AG04450 (cell line): ENCODE measurements at places on chromosomes 12 and 14.

DNA sequence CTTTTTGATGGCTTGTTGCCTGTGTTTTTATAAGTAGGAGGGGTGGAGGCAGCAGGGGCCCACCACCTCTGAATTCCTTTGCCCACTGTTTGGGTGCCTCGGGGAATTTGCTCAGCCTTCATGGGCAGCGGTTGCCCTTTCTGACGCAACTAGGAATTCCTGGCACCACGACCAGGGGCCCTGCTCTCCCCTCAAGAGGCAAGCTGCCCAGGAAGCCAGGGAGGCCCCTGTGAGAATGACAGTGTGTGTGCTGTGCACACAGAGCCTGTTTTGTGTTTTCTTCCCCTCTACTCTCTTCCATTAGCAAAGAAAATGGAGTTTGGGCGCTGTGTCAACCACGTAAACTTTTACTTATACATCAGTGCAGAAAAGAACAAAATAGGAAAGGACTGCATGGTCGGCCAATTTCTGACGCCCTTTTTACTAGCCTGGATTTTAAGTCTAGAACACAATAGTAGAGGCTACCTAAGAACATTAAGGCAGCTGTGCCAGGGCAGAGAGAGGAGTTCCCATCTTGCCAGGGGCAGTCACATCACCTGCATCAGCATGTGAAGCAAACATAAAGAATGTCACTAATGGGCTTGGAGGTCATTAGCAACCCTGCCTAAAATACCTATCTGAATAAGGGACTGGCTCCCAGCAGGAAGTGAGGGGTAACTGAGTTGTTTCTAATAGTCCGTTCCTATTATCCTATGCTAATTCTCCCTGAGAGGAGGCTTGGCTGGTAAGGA, 17.9 kb upstream of the PTGR2 start:
- DNase-seq: no peak

GRCh38 chr14:51727526-51727925, 75.8 kb downstream of the FRMD6 start:
- no peak for DNase-seq

DNA sequence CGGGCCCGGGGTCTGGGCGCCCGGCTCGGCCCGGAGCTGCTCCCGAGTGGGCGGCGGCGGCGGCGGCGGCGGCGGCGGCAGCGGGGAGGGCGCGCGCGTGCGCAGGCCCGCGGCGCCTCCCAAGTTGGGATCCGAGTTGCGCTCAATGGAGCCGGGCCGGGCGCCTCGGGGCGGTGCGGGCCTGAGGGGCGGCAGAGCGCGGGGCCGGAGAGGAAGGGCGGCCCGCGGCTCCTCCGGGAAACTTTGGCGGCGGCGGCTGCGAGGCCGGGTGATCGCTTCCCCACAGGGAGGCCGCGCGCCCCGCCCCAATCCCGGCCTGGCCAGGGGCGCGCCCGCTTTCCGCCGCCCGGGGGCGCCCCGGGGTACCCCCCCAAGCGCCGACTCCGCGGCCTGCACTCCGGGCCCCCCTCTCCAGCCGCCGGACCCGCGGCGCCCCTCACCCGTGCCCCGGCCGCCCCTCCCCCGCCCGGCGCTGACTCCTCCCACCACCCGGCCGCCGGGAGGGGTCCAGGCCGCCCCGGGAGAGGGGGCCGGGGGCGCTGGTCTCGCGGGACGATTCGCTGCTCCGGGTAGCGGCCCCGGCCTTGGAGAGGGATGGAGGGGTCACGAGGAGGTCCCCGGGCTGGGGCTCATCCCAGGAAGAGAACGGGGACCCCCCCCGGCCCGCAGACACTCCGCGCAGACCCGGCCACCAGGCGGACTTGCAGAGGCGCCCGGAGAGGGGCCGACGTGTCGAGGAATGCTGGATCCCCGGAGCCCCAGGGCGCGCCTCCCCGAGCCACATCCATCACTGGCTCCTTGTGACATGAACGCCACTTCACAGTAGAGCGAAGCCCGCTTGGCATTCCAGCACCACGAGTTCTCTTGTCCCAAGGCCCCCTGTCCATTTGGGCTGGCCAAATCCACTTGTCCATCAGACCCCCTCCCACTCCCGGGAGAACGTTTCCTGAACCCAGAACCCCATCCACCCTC, at the start of gene RILPL1:
Gene RILPL1, minus strand, starts transcription at position 48 of the 972 bp plus-strand sequence. CDS start 237 bp downstream, outside the sequence.
- no peak for DNase-seq

DNA sequence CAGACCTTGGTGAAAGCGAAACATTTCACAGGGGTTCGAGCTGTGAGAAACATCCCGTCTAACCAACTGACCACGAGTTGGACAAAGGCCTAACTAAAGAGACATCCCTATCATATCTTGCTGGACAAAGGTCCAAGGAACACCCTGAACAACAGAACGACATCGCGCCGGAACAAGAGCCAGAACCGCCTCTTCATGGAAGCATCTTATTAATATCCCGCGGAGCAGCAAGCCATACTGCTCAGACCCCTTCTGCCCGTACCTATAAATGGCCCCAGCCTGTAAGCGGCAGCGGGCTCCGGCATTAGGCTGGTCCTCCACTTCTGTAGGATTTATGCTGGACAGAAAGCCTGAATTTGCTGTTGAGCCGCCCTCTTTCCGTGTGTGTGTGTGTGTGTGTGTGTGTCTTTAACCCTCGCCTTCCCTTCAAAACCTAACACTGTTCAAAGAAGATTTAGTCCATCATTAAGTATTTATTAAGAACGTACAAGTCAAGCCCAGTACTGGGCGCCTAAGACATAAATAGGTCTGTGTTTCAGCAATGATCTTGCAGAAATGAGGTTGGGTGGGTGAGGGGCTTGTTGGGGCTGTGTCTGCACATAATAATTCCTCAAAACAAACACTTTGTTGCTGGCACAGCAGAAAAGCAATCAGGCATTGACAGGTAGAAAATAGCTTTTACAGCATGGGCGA, 1.9 kb downstream of the SLC6A15 start:
- no peak for DNase-seq

DNA sequence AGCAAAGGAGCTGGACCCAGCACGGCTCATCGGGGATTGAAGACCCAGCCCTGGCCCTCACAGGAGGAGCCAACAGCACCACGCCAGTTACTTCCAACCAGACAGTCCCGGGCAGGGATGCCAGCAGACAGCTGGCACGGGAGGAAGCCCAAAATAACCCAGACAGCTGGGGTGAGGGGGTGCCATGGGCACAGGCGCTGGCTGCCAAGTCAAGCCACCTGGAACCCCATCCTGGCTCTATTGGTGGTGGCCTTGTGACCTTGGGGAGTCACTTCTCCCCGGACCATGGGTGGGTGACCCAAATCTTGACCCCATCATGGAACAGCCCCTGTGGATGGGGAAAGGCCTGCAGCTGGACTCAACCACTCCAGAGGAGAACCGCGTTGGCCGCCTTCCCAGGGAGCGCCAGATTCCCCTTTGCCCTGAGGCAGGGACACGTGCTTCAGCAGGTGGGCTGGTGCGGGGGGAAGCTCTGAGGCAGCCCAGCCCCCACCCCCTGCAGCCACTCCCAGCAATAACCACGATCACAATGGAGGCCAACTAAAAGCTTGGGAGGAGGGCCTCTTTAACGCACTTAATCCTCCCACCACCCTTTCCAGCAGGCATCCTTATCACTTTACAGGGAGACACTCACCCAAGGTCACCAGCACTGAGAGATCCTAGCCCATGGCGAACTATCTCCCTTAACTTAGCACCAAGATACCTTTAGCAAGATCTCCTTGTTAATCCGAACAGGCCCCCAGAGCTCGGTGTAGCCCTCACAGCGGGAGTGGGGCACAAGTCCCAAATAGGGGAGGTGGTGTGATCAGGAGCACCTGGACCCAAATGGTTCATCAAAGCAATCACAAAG, 4.7 kb upstream of the RHOF start:
- no peak for DNase-seq

GRCh38 chr12:45774508-45775162, 45.1 kb downstream of the ARID2 start:
- DNase-seq: no peak

DNA sequence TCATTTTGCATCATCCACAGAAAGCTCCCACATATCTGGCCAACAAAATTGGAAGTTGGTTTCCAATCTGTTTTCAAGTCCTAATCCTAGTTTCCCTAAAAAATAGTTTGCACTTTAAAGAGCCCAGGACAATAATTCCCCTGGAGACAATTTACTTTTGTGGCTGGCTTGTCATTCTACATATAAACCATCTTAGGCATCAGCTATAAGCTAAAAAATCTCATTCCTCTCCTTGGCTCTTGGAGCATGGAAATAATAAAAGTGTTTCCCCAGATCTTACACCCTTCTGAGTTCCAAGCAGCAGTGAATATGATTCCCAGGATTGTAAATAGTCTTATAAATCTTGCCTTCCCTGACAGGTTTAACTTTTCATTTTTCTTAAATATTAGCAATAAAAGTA, 89.1 kb upstream of the NUDT4 start:
- DNase-seq: no peak

DNA sequence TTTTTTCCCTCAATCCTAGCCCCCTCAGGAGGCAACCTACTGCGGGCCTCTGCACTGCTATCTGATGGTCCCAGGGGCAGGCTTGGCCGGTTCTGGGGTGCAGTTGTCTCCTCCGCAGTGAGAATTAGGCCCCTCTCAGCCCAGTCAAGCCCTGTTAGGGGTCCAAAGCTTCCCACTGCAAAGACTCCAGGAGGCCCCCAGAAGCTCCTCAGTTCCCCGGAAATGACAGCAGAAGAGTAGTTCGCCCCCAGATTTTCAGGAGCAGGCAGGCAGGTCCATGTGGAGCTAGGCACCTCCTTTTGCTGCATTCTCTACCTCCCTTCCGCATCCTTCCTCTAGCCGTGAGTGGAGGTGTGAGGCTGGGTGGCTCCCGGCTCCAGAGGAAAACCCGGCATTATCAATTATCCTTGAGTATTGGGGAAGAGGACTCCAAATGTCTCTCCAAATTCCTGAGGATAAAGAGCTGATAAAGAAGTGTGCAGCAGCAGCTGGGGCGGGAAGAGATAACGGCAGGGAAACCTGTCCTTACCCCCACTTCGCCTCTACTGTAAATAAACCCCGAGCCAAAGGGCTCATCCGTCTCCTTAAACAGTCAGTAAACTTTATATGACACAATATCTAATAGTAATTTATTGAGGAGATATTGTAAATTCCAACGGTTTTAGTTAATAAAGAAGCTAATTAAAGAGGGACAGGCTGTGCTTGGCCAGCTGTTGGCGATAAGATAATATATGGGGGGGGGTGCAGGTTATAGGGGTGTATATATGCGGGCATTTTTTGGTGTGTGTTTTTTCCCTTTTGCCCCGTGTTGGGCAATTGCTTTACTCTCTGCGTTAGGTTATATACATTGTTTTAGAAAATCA, 641 bp upstream of the HOXC12 start:
- DNase-seq: no peak

DNA sequence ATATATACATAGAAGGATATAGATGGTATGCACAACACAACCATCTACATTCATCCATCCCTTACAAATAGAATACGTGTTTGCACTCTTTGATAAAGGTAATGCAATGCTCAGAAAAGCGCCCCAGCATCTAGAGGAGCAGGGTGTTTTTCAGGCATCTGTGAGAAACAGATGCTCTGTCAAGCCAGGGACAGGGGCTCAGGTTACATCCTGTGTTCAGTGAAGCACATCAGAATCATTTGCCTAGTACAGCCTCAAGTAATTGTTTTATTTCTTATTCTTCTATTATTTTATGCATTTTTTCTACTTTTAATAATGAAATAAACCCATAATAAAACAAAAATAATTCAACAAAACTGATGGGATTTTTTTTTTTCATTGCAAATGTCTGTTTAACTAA, 50.5 kb upstream of the HIF1A start:
- DNase-seq: no peak

GRCh38 chr12:87217491-87217890, 811.7 kb downstream of the C12orf50 start:
- DNase-seq: no peak

- no peak for DNase-seq
Measured at GRCh38 chr12:121806546-121807423, 3.0 kb downstream of the SETD1B start.

DNA sequence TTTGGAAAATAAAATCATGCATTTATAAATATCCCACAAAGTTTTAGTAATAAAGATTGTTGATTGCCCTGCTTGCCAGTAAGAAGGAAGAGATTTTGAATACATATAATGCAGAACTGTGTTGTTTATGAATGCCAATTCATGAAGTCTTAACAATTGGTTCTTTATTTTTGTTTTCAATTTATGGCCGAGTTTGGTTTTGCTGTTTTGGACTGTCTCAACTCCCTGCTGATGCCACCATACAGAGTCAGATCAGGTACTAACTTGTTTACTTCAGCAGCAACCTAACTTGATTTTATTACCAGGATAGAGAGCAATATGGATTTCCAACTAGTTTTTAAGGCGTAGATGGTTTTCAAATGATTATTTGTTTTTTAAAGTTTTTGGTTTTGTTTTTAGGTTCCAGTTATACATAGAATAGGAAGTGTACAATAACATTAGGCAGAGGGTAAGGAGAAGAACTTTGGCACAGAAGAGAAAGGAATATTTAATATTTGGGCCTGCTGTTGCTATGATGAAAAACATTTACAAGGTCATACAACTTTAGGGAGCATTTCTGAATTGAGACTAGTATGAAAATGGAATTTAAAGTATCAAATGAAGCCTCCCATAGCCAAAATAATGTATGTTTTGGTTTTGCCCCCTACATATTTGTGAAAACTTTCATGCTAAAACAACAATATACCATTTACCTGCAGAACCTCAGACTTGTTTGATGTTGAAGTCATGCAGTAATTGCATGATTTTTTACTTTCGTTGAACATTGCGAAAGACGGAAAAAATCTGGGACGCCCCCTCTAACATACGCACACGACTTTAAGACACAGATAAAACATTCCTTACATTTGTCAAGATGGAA, 904 bp upstream of the FAM177A1 start:
- DNase-seq: peak; percentile 7

- DNase-seq: no peak
Measured at GRCh38 chr12:70317781-70318180, 48.3 kb upstream of the KCNMB4 start.

GRCh38 chr12:111757361-111758119, 9.2 kb upstream of the ALDH2 start:
- DNase-seq: no peak

DNA sequence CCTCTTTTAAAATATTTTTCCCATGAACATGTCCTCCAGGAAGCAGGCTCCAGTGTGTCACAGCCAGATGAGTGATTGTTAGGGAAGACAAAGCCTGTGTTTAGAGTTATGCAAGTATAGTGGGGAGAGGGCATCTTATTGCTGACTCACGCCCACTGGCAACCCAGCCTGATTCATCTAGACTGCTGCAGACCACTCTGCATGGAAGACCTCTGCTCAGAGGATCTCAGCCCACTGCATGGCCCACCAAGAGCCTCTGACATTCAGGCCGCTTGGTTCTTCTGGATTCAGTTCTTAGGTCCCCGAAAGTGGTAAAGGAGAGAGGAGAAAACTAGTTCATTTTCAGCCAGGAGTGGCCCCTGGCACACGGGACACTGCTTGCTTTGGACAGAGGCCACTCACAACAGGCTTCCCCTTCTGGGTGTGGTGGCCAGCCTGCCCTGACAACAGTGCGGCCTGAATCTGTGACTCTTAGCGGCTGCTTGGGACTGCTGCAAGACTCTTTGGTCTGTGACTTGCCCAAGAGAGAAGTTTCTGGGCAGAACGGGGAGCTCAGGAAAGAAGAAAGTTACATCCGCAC, 266.3 kb downstream of the ZFP36L1 start:
- DNase-seq: no peak
